Activated naive CD8-positive, alpha-beta T cell treated with anti-CD3 and anti-CD28 coated beads, Interleukin-2, amount 50 U/mL, for 24 hours (primary cell): ENCODE measurements at places on chromosomes 5 and 9.

GRCh38 chr5:98816582-98817222 is 43.2 kb downstream of the RGMB start:
- DNase-seq = no peak

DNA sequence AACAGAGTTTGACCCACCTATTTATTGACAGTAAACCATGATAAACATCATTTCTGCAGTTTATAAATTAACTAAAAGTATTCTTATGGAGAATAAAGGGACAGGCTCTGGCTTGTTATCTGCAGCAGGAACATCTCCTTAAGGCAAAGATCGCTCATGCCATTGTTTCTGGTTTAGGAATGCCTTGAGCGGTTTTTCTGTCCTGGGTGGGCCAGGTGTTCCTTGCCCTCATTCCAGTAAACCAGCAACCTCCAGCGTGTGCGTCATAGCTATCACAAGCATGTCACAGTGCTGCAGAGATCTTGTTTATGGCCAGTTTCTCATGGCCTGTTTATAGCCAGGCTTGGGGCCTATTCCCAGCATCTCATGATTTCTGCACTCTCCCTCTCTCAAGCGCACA is 521.7 kb downstream of the HINT1 start:
- no peak for DNase-seq

DNA sequence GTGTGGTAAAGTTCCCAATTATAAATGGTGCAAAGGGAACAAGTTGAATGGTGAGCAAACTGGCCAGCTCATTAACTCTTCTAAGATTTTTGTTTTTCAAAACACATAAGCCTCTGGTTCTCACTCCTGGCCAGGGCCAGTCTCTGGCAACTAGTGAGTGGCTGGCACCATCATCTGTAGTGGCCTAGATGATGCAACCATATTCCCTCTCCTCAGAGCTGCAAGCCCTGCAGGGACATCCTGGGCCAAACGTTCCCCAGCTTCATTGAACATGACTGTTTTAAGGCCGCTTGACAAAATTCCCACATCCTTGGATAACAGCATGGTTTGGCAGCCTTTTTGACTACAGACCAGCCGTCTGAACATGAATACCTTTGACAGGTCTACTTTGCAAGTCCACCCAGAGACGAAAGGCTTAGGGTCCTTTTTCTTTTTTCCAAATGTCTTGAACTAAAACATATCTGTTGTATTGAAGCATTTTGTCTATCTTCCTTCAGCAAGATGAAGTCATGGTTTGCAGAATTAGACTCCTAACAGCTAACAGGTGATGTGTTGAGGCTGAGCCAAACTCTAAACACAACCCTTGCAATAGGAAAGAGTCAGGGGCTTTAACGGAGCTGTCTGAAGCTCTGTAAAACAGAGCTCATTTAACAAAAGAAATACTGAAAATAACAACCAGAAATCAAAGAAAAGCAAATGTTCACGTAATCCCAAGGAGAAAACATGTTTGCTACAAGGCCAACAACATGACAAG is 23.8 kb downstream of the MACROH2A1 start:
- no peak for DNase-seq

DNA sequence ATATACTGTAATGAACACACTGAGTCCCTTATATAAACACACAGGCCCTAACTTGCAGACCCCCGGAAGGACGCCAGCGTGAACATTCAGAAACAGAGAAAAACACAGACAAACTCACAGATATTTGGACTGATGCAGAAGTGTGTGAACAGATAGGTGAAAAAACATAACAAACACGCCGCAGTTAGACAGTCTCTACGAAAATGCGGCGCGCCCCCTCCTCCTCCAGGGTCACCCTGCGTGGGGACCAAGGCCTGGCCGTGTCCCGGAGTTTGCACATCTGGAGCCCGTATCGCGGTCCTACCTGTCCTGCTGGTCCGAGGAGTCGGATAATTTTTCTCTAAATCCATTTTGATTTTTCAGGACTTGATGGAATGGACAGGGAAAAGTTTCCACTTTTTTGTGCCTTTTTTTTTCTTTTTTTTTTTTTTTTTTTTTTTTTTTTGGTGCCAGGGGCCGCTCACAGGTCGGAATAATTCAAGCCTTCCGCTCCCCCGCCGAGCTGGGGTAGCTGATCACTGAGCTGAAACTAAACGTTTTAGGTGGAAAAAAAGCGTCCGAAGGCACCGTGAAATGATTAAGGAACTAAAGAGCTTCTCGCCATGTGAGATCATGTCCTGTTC is at the start of gene PAX5:
Gene PAX5 (minus strand): TSS at position 587 of the 623 bp plus-strand sequence. CDS start 237 bp downstream, at position 350.
- no peak for DNase-seq

DNA sequence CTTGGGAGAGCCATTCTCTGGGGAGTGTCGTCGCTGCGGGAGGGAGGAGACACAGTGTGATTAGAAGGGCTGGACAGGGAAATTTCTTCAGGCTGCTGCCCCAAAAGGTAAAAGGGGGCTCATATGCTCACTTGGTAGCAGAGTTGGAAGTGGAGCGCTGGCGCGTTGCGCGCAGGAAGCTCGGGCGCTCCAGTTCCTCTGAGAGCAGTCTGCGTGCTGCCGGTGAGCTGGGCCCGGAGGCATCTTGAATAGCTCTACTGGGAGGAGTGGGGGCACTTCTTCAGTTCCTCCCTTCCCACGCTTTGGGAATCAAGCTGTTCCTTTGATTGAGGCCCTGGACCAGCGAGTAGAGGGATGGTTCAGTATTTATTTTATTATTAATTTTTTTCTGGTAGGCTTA is 2.7 kb downstream of the RXFP3 start:
- DNase-seq = no peak

DNA sequence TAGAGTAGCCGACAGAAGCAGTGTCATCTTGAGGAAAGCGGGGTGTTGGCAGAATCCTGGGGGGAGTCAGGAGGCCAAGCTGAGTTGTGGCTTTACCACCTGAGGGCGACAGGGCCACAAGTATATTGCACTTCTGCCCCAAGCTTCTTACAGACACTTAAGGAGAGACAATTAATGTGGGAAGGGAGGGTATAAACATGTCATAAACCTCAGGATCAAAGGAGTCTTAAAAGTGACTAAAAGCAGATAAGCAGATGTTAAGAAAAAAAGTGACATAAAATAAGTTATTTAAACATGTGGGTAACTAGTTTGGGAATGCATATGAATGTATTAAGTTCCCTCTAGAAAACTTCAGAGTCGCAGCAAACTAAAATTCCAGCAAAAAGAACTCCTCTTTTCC is 63.9 kb downstream of the ERAP1 start:
- no peak for DNase-seq

- no peak for DNase-seq
These were observed 372.8 kb upstream of the RFX3 start for GRCh38 chr9:3898461-3899218.

GRCh38 chr5:77638763-77639671 is 504 bp upstream of the OTP start:
- no peak for DNase-seq

DNA sequence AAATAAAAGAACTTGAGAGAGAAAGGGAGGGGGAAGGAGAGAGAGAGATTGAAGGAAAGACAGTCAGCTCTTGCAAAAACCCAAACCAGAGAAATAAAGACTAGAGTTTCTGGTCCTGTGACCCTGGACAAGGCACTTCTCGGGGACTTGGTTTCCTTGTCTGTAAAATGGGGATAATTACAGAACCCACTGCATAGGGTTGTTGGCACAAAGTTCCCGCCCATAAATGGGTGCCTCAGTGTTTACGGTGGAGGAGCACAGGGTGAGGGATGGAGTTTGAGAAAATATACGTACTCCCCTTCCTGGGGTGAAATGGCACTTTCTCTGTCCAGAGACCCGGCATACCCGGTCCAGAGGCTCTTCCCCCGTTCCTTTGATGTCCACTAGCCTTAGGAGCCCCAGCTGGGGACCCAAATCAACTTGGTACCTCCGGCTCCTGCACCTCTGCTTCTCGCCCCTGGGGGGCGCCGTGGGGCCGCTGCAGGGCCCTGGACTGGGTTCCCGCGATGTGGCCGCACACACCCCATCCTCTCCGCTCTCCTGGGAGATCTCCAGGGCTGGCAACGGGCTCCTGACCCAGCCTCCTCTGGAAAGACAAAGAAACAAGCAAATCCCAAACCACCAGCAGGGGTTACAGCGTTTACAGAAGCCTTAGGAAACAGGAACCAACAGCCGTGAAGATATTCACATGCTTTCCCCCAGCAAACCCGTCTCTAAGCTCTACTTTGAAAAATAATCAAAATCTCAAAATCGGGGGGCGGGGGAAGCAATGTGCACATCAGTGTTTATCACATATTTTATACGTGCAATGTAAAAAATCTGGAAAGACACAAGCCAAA is 26.3 kb downstream of the PTGES start:
- peak; percentile 74 for DNase-seq

GRCh38 chr9:95954940-95955339 is 79.4 kb downstream of the ERCC6L2 start:
- DNase-seq = no peak

- no peak for DNase-seq
These were observed 95.0 kb downstream of the CRB2 start for GRCh38 chr9:123450996-123451395.

GRCh38 chr9:77661566-77662085 is 13.5 kb upstream of the GNA14 start:
- no peak for DNase-seq

DNA sequence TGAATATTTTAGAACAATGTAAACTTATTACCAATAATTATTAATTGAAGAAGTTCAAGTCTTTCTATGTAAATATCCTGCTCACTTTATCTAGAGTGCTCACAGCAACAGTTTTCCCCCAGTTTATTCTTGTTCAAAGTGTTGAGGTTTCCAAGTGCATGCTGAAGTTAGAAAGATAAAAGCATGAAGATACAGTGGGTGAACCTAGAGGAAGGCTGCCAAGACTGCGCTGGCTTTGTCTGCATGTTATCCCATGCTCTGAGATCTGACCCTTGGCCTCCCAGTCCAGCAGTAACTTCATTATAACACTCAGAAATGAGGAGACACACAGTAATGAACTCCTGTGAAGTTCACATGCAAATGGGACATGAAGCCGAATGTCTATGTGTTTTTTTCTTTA is 76.0 kb upstream of the PIP5K1B start:
- DNase-seq = no peak

DNA sequence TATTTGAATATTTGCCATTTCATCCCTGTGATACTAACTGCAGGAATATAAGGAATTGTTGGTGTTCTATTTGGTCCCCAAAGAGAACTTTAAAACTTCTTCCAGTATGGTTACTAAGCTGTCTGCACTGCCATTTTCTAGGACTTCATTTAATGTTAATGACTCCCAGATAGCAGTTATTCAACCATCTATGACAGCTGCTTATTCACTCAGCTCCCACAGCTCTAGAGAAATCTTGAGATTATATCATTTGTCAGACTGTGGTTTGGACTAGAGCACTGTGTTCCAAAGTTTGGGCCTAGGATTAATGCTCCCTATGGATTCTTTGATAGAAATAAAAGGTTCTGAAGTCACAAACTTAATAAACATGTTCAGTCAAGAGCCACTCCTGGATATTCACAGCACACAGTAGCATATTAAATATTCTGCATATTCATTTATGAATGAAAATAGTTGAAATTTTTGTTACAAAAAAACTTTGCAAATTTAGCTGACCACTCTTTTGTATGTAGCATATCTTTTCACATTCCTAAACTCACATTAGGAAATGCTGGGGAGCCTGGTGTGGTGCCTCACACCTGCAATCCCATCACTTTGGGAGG is 173.7 kb downstream of the NFIB start:
- DNase-seq = no peak

DNA sequence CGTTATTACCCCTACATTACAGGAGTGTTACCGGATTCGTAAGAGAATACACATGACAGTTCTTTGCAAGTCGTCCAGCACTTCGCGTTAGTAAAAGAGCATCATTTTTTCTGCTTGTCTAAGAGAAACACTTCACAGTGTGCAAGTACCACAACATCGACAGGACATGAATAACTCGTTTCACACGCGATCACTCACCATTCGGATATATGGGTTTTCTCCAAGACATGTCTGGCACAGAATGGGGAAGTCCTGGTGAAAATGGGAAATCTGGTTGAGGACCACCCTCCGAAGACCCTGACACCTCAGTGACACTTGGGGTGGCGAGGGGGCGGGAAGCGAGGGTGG is 642 bp downstream of the RBM22 start:
- DNase-seq = no peak

DNA sequence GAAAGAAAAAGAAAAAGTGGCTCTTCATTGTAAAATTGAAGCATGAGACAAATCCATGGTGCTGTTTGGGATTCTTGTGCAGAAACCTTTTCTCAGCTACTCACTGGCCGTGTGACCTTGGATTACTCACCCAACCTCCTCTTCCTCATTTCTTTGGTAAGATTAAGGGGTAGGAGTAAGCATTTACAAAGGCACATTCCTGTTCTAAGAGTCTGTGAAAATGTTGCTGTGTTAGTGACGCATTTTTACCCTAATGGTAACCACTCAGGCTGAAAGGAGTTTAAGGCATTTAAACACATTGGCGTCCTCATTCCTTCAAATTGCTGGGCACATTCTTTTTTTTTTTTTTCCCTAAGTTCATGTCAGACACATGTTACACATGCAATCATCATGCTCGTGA is 4.3 kb downstream of the RAI14 start:
- no peak for DNase-seq

GRCh38 chr5:22521521-22521920 is 331.6 kb downstream of the CDH12 start:
- no peak for DNase-seq

DNA sequence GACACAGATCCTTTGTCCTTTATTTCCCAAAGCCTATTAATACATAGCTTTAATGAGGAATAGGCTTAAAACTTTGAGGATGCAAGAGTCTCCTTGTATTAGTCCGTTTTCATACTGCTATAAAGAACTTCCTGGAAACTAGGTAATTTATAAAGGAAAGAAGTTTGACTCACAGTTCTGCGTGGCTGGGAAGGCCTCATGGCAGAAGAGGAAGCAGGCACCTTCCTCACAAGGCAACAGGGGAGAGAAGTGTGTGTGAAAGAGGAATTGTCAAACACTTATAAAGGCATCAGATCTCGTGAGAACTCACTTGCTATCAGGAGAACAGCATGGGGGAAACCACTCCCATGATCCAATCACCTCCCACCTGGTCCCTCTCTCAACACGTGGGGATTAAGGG is 5.4 kb upstream of the CLK4 start:
- DNase-seq = no peak

DNA sequence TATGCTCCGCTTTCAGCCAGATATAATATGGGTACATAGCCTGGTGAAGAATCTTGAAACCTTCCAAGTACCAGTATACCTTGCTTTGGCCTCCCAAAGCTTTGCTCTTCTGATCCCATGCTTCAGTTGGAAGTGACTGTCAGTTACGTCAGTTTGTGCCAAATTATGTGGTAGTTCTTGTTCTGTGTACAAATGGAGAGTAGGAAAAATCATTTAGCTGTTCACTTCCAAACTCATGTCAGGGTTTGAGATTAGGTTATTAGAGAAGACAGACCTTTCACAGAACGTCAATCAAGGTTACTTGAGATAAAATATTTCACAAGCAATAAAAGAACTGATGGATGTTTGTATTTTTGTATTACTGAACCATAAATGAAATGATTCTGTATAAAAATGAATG is 117.2 kb downstream of the NDUFS4 start:
- no peak for DNase-seq

- DNase-seq = no peak
These were observed 20.4 kb downstream of the FOXE1 start for GRCh38 chr9:97873425-97873824.

GRCh38 chr9:127446713-127447415 is 4.3 kb downstream of the RPL12 start:
- DNase-seq = no peak
